ENCODE measurements at places on chromosomes 5 and 9.
A peak's percentile ranks its signal among the peaks of the same experiment; 100 is the strongest.

- no peak overlapping the region for H3K4me3 ChIP-seq
- no peak for DNase-seq
- H3K36me3 ChIP-seq = no peaks in the 10 kb centered on the region
- H3K4me1 ChIP-seq = no peaks in the 10 kb centered on the region
- H3K27ac ChIP-seq = no peak overlapping the region
- no peaks in the 10 kb centered on the region for H3K27me3 ChIP-seq
These were observed 389.8 kb upstream of the SEMA6A start for GRCh38 chr5:116964438-116964837.

DNA sequence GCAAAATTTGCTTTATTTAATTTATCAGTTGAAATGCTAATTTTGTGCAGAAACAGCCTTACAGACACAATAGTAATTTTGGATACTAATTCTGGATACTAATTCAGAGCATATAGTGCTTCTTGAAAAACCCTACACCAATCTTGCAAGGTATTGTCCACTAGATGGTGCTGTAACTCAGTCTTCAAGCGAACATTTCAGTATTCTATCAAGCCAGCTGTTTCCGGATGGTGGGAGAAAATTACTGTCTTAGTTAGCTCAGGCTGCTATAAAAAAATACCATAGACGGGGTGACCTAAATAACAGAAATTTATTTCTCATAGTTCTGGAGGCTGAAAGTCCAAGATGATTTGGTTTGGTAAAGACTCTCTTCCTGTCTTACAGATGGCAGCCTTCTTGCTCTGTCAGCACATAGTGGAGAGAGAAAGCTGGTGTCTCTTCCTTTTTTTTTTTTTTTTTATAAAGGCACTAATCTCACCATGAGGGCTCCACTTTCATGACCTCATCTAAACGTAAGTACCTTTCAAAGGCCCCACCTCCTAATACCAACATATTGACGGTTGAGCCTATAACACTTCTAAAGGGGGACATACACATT is 1306.5 kb upstream of the CDH9 start:
- H3K36me3 ChIP-seq = no peaks in the 10 kb centered on the region
- no peaks in the 10 kb centered on the region for H3K27me3 ChIP-seq
- H3K27ac ChIP-seq = no peak overlapping the region
- no peak overlapping the region for H3K4me3 ChIP-seq

GRCh38 chr5:60259730-60260129 is 366.2 kb upstream of the PDE4D start:
- no peak overlapping the region for H3K4me3 ChIP-seq
- DNase-seq = no peak
- no peaks in the 10 kb centered on the region for H3K36me3 ChIP-seq
- peaks cover 31% of the 10 kb centered on the region for H3K27me3 ChIP-seq
- no peaks in the 10 kb centered on the region for H3K4me1 ChIP-seq

GRCh38 chr5:35236770-35237169 is 6.5 kb upstream of the PRLR start:
- no peak overlapping the region for H3K4me3 ChIP-seq
- H3K36me3 ChIP-seq = no peaks in the 10 kb centered on the region
- no peak overlapping the region for H3K27ac ChIP-seq
- H3K27me3 ChIP-seq = no peaks in the 10 kb centered on the region
- H3K4me1 ChIP-seq = no peaks in the 10 kb centered on the region
- no peak for DNase-seq

- no peak overlapping the region for H3K4me3 ChIP-seq
- DNase-seq = no peak
- no peaks in the 10 kb centered on the region for H3K36me3 ChIP-seq
- H3K27me3 ChIP-seq = no peaks in the 10 kb centered on the region
These were observed 56.4 kb downstream of the NTNG2 start for GRCh38 chr9:132218208-132218607.

DNA sequence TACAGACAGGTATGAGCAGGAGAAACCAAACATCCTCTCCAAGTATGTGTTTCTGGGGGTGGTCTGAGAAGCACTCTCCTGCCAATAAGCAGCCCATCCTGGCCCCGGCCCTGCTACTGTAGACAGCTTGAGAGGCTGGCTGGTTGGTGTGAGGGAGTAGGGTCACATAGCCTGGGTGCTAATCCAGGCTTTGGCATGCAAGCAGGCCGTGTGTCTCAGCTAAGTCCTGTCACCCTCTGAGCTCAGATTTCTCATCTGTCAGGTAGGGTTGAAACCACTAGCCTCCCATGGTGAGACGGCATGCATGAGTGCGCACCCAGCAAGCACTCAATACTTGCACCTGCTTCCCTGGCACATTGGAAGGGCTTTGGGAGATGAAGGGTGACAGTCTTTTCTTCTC is 49.8 kb upstream of the PHYKPL start:
- no peak overlapping the region for H3K27ac ChIP-seq
- no peak overlapping the region for H3K4me3 ChIP-seq
- no peaks in the 10 kb centered on the region for H3K36me3 ChIP-seq
- DNase-seq = no peak

DNA sequence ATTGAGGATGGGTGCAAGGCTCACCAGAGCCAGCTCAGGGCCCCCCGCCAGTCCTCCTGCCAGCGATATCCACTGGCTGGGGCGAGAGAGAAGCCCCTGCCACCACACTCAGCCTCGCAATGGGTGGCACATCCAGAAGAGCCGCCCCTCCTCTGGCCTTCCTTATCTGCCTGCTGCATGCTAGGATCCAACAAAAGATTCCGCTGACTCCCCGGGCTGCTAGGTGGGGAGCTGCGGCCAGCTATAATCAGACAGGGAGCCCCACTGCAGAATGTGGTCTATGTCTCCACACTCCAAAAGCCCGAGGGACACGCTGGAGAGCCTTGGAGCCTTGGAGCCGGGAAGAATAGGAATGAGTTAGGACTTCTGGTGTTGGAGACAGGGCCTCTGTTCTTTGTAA is 32.8 kb downstream of the COL23A1 start:
- no peak for DNase-seq
- no peaks in the 10 kb centered on the region for H3K4me1 ChIP-seq
- no peak overlapping the region for H3K4me3 ChIP-seq
- H3K27ac ChIP-seq = no peak overlapping the region

- no peak overlapping the region for H3K4me3 ChIP-seq
- DNase-seq = no peak
- H3K4me1 ChIP-seq = no peaks in the 10 kb centered on the region
- no peak overlapping the region for H3K27ac ChIP-seq
- H3K27me3 ChIP-seq = 0 out of 2 replicates have a peak, but pooled peaks cover 3% of the 10 kb centered on the region
These were observed 70.4 kb upstream of the NEK6 start for GRCh38 chr9:124187311-124187710.

DNA sequence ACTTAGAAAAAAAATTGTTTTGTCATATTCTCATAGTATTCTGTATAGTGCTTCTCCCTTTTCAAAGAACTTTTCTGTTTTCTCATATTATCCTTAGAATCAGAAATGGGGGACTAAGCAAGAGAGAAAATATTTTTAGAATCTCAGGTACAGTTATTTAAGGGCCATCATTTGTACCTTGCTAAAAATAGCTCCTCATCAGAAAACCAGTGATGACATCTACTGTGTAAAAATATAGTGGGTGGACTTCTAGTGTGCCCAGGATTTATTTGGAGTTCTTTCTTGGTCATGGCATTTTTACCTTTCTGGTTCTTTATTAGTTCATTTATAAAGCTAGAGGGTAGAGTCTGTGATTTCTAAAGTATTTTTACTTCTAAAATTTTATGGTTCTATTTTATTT is 82.5 kb downstream of the CSNK1G3 start:
- no peak for DNase-seq
- no peak overlapping the region for H3K4me3 ChIP-seq
- H3K27me3 ChIP-seq = no peaks in the 10 kb centered on the region
- H3K36me3 ChIP-seq = 0 out of 2 replicates have a peak, but pooled peaks cover 3% of the 10 kb centered on the region
- no peak overlapping the region for H3K27ac ChIP-seq

DNA sequence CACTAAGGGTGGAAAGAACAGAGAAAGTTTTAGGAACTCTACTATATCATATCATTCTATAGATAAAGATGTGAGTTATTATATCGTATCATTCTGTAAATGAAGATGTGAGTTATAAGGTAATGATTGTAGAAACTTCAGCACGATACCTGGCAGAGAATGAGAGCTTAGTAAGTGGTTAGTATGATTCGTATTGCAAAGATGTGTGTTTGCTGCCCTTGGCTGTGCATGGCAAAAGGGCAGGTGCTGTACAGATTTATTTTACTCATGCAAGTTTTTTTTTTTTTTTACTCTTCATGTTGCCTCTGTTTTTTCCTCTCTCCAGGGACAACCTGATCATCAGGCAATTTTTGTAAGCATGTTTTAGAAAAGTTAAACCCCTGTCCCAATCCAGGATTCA is 83.3 kb downstream of the EGFLAM start:
- H3K27ac ChIP-seq = no peak overlapping the region
- no peaks in the 10 kb centered on the region for H3K36me3 ChIP-seq
- peaks cover 19% of the 10 kb centered on the region for H3K27me3 ChIP-seq
- no peak for DNase-seq
- no peak overlapping the region for H3K4me3 ChIP-seq

- H3K4me1 ChIP-seq = peaks cover 4% of the 10 kb centered on the region
- no peaks in the 10 kb centered on the region for H3K27me3 ChIP-seq
- H3K4me3 ChIP-seq = no peak overlapping the region
- H3K36me3 ChIP-seq = no peaks in the 10 kb centered on the region
- H3K27ac ChIP-seq = no peak overlapping the region
These were observed 27.3 kb downstream of the NME5 start for GRCh38 chr5:138111937-138112336.

- no peak overlapping the region for H3K4me3 ChIP-seq
- peaks cover 15% of the 10 kb centered on the region for H3K4me1 ChIP-seq
- no peaks in the 10 kb centered on the region for H3K27me3 ChIP-seq
- H3K27ac ChIP-seq = no peak overlapping the region
- DNase-seq = peak; percentile 76
These were observed 60.3 kb downstream of the STX17 start for GRCh38 chr9:99966716-99967115.

- no peaks in the 10 kb centered on the region for H3K27me3 ChIP-seq
- H3K4me3 ChIP-seq = no peak overlapping the region
- H3K4me1 ChIP-seq = no peaks in the 10 kb centered on the region
- no peaks in the 10 kb centered on the region for H3K36me3 ChIP-seq
- no peak overlapping the region for H3K27ac ChIP-seq
These were observed 79.7 kb upstream of the FCN2 start for GRCh38 chr9:134800791-134801339.

- no peaks in the 10 kb centered on the region for H3K27me3 ChIP-seq
- no peaks in the 10 kb centered on the region for H3K4me1 ChIP-seq
- no peaks in the 10 kb centered on the region for H3K36me3 ChIP-seq
- no peak for DNase-seq
- no peak overlapping the region for H3K4me3 ChIP-seq
These were observed 48.7 kb downstream of the RUSC2 start for GRCh38 chr9:35538361-35539234.

DNA sequence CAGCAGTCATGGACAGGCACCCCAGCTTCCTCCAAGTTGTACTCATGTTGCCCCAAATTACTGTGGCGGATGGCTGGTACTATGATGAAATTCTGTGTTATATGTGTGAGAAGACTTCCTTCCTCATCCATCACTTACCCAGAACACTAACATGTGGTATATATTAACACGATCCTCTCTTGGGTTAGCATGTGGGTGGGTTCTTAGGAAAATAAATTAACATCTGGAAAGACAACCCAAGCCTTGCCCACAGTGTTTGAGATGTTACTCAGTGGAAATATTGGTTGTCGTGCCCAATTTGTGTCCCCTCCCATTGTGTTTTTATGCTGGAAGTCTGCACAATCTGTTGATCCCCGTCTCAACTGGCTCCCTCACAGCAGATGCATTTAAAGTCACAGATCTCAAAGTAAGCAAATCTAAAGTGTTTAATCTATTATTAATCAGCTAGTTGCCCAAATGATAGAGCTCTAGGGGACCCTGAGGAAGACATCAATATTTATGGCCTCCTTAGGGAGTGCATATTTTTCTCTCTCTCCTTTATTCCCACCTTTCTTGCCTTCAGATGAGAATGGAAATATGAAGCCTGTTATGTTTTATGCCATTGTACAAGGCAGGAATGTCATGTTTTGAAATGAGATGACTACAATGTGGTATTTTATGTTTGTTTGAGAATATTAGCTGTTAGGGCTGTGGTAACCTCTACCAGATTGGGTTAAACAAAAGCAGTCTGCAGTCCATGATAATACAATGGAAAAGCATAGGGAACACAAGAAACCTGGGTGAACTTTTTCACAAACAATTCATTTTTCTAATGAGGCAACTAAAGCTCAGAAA is 93.9 kb downstream of the GRIA1 start:
- no peak for DNase-seq
- no peak overlapping the region for H3K4me3 ChIP-seq
- H3K36me3 ChIP-seq = no peaks in the 10 kb centered on the region
- H3K4me1 ChIP-seq = no peaks in the 10 kb centered on the region
- peaks cover 28% of the 10 kb centered on the region for H3K27me3 ChIP-seq
- no peak overlapping the region for H3K27ac ChIP-seq

GRCh38 chr5:152309926-152310450 is 95.1 kb downstream of the NMUR2 start:
- DNase-seq = no peak
- no peaks in the 10 kb centered on the region for H3K4me1 ChIP-seq
- H3K27me3 ChIP-seq = peaks cover 3% of the 10 kb centered on the region

DNA sequence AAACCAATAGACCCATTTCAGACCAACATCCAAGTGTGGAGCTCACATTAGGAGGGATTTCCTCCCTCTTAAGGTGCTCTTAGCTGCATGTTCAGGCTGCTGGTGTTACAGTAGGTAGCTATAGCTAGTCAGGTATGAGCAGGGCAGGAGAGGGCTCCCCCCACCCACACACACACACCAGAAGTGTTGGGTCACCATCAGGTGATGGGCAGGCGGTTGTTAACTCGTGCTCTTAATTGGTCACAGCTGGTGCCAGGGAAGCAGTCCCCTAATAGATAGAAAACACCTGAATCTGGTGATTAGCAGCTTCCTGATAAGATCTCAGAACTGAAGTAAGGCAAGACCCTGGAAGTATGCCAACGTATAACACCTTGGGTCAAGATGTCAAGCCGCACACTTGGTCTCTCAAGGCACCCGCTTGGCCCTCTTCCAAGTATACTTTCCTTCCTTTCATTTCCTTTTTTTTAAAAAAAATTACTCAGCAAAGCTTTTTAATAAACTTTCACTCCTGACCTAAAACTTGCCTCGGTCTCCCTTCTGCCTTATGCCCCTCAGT is 532.4 kb downstream of the DNAH5 start:
- no peaks in the 10 kb centered on the region for H3K27me3 ChIP-seq
- no peak overlapping the region for H3K4me3 ChIP-seq

DNA sequence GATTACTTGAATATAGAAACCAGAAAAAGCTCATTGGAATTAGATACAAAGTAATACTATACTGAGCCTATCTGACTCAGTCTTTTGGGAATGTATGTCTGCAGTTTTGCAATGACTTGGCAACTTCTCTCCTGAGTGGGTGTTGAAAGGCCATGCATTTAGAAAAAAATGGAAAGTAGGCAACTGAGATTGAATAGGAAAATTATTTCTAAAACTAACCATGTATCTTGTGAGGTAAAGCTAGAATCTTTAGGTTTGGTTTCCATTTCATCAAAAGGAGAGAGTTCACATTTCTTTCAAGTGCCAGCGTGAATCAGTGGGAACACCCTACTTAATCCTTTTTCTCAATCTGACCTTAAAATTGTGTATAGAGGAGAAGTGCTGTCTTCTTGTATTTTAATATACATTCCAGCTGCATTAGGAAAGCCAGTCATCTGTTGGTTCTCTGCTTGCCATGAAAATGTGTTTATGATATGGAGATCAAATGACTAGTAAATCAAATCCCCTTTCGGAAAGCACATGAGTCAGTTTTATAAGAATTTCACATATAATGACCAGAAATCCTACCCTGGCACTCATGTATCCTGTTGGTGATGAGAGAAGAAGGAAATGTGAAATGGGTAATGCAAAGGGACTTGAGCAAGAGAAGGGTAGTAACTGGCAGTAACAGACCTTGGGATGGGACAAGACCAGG is 30.4 kb downstream of the NFX1 start:
- H3K4me1 ChIP-seq = peaks cover 11% of the 10 kb centered on the region
- no peak for DNase-seq
- peak overlapping the region; percentile 37 for H3K27ac ChIP-seq
- no peaks in the 10 kb centered on the region for H3K27me3 ChIP-seq
- peaks cover 51% of the 10 kb centered on the region for H3K36me3 ChIP-seq

Data from HCT116 (cell line).